Bronchus fibroblast of lung (primary cell): ENCODE measurements at places on chromosomes 5 and 9. TPM values are rescaled to one million over a fixed set of nuclear protein-coding genes. Genes with fewer than 3 reads are reported as not detected.

CRAT gene
- 50.4 and 54.8 TPM in 2 replicates for total RNA-seq

TAF11L10 gene
- total RNA-seq, result not detected in 2 replicates

SNX24 gene
- 17.8 and 20.3 TPM in 2 replicates for total RNA-seq

SLC4A9 gene
- total RNA-seq, result not detected in 2 replicates

FAM151B gene
- 1.2 and 3.1 TPM in 2 replicates for total RNA-seq

CCDC171 gene
- total RNA-seq, result 0.84 and 1.5 TPM in 2 replicates

PCDHA8 gene
- total RNA-seq, result not detected in 2 replicates

SPATA31D1 gene
- total RNA-seq, result not detected in 2 replicates

MUSK gene
- 0.15 and 0.17 TPM in 2 replicates for total RNA-seq

FOXD4 gene
- total RNA-seq, result 0.34 TPM in 1 of 2 replicates, not detected in the other
